CD4-positive, alpha-beta T cell treated with Interleukin-21 for 1 hour (primary cell): ENCODE measurements at places on chromosomes 12 and 14.
A peak's percentile ranks its signal among the peaks of the same experiment; 100 is the strongest.

- DNase-seq = peak; percentile 27
Observed at GRCh38 chr14:92692822-92693226, 55.6 kb downstream of the LGMN start.

- DNase-seq = no peak
Observed at GRCh38 chr12:130431176-130431575, 93.5 kb downstream of the PIWIL1 start.

DNA sequence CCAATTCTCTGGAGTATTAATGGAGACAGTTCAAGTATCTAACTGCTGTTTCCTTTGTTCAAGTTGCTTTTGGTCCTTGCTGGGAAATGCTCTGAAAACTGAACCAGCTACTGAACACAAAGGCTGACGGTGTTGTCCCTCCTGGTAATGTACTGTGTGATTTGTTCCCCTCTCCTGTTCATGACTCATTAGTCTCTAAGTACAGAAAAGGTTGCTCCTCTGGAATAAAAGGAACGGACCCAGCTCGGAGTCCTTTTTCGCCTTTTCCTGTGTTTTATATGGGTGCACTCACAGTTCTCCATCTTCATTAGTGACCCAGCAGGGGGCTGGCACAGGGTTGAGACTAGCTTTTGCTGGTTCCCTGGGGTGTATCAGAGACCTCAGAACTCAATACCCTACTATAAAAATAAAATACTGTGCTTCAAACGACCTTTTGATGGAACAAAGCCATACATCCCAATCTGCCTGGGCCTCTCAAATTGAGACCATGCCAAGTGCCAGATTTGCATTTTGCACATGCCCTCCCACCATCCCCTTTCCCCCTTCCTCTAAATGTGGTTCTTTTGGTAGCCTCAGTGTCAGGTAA, 269.7 kb downstream of the RAD51B start:
- DNase-seq = no peak

DNA sequence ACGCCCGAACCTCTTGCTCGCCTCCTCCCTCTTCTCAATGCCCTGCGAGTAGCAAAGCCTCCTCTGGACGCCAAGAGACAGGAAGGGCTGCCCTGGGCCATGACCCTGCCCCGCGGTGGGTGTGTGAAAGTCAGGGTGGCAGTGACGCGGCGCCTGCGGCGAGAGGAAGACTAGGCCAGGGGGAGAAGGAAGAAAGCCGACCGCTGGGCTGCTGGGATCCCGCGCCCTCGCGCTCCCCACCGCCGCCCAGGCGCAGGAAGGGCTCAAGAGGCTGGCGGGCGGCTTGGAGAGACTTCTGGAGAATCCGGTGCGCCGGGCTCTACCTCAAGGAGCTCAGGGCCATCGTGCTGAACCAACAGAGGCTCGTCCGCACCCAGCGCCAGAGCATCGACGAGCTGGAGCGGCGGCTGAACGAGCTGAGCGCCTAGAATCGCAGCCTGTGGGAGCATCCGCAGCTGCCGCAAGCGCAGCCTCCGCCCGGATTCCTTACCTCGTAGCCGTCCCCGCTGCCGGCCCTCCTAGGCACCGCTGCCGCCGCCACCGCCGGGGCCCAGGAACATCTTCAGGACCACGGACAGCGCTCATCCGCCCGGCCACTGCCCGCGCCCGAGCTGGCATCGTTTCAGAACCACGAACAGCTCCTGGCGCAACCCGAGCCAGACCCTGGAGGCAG, 105.0 kb upstream of the PRB2 start:
- peak; percentile 70 for DNase-seq

DNA sequence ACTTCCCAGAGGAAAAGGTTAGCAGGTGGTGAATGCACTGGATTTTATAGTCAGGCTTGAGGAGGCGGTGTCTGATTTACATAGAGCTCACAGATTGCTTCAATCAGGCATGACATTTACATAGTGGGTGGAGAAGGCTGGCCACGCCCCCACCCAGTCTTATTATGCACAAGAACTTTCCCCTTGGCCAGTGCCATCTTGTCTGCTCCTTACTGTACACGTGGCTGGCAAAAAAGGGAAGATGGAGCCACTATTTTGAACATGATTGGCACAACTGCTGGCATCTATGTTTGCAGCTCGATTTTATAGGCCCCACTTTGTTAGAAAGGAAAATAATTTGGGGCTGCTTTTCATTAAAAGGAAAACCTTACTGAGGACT, 10.9 kb upstream of the LGMN start:
- DNase-seq = no peak

DNA sequence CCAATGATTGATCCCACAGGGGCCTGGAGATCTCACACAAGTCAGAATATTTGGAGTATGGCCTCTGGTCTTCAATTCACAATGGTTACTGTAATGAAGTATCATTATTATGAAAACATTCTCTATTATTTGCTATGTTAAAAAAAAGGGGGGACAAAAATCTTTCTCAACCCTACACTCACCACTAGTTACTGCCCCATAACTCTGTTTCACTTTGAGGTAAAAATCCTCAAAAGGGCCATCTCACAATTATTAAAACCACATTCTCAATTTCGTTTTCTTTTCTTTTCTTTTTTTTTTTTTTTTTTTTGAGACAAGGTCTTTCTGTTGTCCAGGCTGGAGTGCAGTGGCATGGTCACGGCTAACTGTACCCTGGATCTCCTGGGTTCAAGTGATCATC, 59.6 kb upstream of the KCNC2 start:
- no peak for DNase-seq

GRCh38 chr12:4024701-4025100, 151.5 kb upstream of the PARP11 start:
- no peak for DNase-seq

GRCh38 chr12:42299392-42300308, 26.2 kb downstream of the ZCRB1 start:
- DNase-seq = peak; percentile 25

GRCh38 chr12:112907415-112908157, 824 bp downstream of the OAS1 start:
- DNase-seq = no peak

- DNase-seq = no peak
Observed at GRCh38 chr12:122013136-122013535, 8.5 kb upstream of the BCL7A start.

GRCh38 chr14:59342516-59343484, 122.4 kb downstream of the GPR135 start:
- no peak for DNase-seq

- no peak for DNase-seq
Observed at GRCh38 chr12:124386059-124386458, 91.2 kb downstream of the RFLNA start.

- DNase-seq = no peak
Observed at GRCh38 chr14:46404865-46405811, 246.4 kb downstream of the RPL10L start.

GRCh38 chr14:94540031-94540794, 21.0 kb upstream of the SERPINA4 start:
- DNase-seq = no peak

DNA sequence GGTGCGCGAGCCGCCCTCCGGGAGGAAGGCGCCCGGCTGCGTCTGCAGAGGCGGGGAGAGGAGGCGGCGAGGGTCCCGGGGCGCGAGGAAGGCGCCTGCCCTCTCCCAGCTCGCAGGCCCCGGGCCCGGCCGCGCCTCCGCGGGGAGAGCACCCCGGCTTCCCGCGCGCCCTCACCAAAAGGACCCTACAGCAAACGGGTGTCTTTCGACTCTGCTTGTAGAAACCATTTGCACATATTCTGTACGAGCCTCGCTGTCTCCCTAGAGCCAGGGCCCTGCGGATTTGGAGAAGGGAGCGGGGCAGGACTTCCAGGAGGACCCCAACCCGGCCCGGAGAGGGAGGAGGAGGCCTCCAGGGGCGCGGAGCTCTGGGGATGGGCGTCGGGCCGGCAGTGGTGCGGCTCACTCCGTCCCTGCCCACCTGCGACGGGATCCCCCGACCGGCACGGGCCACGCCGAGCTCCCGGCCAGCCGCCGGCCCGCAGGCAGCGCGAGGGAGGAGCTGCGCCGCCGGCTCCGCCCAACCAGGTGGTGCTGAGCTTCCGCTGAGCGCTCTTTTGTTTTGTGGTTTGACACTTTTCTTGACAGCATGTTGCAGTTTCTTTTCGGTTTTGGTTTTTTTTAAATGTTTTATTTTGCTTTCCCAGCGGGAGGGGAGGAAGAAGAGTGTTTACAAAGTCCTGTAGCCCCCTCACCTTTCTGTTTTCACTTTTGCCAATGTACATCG, 103.3 kb upstream of the FKBP4 start:
- peak; percentile 67 for DNase-seq

GRCh38 chr14:78197051-78197450, 26.9 kb downstream of the NRXN3 start:
- no peak for DNase-seq

DNA sequence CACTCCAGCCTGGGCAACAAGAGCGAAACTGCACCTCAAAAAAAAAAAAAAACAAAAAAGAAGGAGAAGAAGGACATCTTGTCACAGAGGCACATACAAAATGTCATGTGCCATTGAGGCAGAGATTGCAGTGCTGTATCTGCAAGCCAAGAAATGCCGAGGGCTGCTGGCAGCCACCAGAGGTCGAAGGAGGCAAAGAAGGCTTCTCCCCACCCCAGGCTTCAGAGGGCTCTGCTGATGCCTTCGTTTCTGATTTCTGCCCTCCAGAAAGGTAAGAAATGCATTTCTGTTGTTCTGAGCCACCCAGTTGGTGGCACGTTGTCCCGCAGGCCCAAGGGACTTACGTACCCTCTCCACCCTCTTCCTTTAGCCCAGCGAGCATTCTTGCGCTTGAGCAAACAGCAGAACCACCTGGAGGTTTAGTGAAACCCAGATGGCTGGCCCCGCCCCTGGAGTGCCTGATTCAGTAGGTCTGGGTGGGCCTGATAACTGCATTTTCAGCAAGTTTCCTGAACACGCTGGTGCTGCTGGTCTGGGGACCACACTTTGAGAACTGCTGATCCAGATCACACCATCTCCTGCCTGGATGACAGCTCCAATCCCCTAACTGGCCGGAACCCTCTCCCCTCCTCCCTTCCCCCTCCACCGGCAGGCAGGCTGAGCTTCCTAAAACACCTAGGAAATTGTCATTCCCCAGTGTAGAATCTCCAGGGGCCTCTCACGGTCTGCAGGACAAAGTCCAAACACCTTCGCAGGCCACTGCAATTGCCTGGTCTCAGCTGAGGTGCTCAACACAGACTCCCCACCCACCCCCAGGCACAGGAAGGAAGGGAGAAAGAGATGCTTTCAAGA, 21.1 kb upstream of the SCARB1 start:
- DNase-seq = no peak

- no peak for DNase-seq
Observed at GRCh38 chr12:122467983-122468382, 32.7 kb downstream of the ZCCHC8 start.

GRCh38 chr14:51738754-51739153, 87.0 kb downstream of the FRMD6 start:
- no peak for DNase-seq

GRCh38 chr14:21384494-21384851, 654 bp upstream of the SUPT16H start:
- DNase-seq = no peak

DNA sequence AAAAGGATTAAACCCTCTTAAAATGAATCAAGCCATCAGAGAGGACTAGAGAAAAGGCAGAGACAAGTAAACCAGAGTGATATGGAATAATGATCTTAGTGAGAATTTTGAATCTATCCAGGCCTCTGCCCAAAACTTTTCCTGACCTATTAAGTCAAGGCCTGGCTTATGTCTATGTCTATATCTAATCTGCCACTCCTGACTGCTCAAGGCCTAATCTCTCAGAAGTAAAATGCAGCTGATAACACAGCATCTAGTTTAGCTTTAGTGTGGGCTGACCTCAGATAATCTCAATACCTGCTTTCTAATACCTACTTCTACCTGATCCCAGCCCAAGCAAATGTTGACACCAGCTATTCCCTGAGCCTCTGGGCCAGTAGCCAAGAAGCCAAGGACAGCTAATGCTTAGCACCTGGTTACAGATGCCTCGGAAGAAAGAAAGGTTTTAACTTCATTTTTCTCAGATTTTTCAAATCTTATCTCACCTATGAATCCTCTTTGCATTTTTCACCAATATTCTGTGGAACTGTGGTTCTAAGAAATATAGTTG, 1472.5 kb upstream of the SEL1L start:
- no peak for DNase-seq

- no peak for DNase-seq
Observed at GRCh38 chr14:89983375-89983774, 27.6 kb downstream of the TDP1 start.

DNA sequence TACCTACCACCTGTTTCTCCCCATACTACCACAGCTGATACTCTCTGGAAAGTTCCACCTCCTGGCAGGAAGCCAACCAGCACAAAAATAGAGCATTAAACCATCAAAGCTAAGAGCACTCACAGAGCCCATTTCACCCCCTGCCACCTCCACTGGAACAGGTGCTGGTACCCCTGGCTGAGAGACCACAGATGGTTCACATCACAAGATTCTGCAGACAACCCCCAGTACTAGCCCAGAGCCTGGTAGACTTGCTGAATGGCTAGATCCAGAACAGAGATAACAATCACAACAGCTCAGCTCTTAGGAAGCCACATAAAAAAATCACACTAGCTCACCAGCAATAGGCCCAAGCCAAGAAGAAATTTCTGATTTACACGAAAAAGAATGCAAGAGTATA, 855.2 kb downstream of the FSCB start:
- no peak for DNase-seq

DNA sequence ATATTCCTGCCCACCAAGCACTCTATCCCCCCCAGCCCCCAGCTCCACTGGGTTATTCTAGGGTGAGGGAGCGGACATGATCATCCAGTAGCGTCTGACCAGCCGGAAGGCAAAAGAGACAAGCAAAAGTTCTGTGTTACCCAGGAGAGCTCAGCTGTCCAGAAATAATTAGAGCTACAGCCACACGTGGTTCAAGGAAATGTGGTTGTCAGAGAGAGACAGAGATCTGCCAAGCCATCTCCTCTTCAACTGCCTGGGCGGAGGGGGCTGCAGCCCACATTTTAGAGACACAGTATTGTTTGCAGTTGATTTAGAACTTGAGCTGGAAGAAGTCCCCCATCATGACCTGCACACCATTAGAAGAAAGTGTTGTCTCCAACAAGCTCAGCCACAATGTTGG, 30.4 kb downstream of the DAO start:
- DNase-seq = no peak

DNA sequence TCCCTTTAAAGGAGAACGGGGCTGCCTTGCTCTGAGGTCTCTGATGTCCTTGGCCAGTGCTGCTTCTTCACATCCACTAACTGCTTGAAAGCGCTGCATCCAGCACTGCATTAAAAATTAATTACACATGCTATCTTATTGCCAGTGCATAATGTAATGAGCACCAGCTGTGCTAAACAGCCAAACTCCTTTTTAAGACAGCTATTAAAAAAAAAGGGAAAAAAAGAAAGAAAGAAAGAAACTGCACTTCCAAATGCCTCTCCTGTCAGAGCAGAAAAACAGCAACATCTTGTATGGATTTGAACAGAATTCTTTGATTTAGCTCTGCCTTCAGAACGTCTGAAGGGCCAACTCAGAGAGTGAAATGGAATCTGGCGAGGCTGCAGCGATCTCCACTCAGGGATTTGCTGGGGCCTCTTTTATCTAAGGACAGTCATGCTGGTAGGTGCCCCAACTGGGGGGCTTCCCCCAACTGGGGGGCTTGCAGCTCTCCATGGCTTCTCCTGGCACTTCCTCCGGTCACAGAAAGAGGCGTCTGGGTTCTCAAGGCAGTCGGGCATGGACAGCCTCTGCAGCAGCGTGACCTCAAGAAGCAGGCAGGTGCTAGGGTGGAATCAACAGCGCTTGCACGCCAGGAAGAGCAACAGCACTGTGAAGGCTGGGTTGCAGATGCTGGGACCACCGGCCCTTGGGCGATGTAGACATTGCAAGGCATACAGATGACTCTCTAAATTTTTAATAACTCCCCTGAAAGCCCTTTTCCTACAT, 46.4 kb downstream of the BCL11B start:
- DNase-seq = no peak

- no peak for DNase-seq
Observed at GRCh38 chr12:86698641-86698980, 442.4 kb upstream of the MGAT4C start.
